ENCODE measurements at places on chromosomes 13 and 19.

DNA sequence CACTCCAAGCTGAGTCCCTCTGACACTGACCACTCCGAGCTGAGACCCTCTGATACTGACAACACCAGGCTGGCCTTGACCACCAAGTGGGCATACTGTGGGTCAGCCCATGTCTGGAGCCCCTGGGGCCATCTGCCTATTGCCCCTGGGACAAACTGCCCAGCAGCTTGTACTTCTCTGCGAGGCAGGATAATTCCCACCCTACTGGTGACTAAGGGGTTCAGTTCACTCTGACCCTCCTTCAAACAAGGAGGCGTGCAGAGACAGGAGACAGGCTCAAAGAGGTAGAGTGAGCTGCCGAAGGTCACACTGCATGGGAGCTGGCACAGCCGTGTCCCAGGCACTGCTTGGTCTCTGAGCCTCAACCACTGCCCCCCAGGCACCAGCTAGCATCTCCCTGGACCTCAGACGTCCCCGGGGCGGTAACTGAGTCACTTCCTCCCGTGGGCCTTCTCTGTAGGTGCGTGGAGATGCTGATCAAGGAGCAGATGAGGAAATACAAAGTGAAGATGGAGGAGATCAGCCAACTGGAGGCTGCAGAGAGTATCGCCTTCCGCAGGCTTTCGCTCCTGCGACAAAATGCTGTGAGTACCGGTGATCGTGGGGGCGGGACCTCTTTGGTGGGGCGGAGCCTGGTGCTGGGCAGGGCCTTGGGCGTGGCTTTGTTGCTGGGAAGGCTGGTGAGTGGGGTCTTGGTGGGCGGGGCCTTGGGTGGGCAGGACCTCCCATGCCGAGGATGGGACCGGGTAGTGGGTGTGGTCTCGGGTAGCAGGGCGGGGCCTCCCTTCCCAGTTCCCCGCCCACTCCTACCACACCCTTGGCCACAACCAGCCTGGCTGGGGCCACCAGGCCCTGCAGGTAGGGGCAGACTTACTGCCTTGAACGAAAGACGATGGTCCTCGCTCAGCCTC lies 5.8 kb upstream of the USE1 start:
- DNase-seq: peak; percentile 51

DNA sequence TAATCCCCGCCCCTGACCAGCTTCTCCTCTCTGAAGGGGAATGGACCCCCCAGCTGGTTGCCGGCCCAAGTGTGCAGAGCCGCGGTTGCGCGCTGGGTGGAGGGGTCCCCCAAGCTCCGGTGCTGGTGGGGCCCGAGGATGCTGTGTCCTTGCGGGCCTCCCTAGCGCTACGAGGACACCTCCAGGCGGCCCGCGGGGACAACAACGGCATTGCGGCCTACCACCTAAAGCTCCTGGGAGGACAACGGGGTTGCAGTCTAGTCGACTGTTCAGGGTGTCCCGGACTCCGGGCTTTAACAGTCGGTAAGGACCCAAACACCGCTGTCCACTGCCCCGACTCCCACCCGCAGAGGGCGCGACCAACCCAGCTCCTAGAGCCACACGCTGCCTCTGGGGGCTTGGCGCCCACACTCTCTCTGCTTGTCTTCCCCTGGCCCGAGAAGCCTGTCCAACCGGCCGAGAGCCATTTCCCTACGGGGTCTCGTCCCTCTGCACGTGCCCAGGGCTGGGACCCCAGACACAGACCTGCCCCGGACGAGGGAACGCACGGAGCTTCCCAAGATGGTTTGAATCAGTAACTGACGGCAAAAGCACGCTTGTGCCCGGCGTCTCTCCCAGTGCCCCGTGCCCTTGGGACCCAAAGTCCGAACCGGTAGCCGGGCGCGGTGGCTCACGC lies 927 bp upstream of the SDHAF1 start:
- no peak for DNase-seq

- DNase-seq: no peak
Measured at GRCh38 chr13:93689333-93689732, 462.7 kb downstream of the GPC6 start.

DNA sequence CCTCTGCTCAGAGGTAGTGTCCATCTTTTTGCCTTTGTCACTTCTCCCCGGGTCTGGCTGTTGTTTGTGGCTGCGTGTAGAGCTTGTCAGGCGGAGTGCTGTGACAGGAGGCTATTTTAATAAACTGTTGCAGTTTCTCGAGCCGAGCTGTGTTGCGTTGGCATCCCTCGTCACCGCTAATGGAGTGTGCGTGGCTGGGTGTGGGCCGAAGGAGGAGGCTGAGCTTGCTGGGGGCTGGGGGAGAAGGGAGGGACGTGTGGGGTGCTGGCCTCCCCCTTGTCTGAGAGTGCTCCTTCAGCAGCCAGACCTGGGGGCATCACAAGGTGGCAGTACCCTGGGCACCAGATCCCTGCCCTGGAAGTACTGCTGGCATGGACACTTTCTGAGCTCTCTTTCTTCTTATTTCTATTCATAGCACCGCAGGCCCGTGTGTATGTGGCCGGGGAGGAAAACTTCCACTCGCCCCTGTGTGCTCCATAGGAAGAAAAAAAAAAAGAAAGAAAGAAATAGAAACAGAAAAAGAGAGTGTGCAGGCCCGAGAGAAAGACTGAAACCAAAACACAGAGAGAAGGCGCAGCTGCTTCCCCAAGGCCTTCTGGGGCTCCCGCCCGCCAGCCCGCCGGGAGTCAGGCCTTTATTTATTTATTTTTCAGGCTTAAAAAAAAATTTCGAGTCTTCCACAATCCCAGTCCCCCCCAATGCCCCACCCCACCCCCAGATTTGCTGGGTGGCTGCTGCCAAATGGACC lies 27.0 kb downstream of the NFIX start:
- DNase-seq: peak; percentile 65

GRCh38 chr19:49151267-49152118 lies 3.7 kb downstream of the HRC start:
- DNase-seq: peak; percentile 23

- DNase-seq: no peak
Measured at GRCh38 chr13:113864273-113864890, 506 bp upstream of the GAS6 start.

GRCh38 chr13:108929532-108930206 lies 300.3 kb downstream of the MYO16 start:
- DNase-seq: peak; percentile 62

DNA sequence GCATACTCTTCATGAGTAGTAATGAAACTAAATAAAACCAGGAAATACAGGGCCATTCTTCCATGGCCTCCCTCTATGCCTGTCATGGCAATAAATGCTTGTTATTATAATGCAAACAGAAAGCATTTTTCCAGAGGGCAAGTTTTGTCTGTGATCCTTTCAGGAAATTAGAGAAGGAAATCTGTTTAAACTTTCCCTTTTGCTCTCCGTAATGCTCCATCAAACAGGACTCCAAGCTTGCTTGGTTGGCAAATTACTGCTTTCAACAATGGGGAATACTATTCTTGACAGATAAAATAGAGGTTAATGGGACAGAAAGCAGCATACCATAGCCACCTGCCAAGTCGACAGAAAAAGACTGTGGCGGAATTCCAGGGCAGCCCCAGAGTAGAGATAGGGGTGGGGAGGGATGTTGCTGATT lies 252.5 kb downstream of the LHFPL6 start:
- DNase-seq: no peak

- no peak for DNase-seq
Measured at GRCh38 chr13:25203127-25203740, 31.1 kb upstream of the AMER2 start.

DNA sequence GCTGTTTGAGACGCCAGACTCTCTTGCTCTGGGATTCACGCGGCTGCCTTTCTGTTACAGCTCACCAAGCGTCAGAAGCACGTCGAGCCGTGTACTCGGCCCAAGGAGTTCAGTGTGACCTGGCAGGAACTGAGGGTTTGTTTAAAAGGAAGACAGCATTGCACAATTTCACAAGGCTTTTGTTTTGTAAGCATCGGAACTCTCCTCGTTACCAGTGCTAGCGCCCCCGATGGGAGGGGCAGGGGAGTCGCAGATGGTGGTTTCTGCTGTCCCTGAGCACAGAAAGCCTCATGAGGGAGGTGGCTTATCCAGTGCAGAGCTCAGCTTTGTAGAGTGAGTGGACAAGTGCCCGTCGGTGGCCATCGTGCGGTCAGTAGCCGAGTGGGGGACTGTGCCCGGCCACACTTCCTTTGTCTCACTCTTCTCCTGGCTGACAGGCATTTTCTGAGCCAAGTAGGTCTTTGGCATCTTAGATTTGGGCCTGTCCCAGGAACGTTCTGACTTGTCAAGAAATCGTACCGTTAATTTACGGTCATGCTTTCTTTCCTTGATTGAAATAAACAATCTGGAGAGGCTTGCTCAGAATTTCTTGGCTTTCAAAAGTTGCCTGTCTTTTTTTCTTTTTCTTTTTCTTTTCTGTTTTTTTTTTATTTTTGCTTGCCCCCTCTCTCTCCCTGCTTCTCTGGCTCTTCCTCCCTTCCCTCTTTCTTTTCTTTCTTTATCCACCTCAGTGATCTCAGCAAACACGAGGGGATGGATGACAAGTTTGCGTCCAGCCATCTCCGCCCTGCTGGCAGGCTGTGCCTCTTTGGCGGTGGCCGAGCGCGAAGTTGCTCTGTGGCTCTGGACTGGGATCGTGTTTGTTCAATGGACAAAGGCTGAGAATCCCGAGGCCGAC lies 7.7 kb downstream of the KDM4B start:
- peak; percentile 99 for DNase-seq

- peak; percentile 20 for DNase-seq
Measured at GRCh38 chr19:41409288-41409687, 11.7 kb downstream of the BCKDHA start.

DNA sequence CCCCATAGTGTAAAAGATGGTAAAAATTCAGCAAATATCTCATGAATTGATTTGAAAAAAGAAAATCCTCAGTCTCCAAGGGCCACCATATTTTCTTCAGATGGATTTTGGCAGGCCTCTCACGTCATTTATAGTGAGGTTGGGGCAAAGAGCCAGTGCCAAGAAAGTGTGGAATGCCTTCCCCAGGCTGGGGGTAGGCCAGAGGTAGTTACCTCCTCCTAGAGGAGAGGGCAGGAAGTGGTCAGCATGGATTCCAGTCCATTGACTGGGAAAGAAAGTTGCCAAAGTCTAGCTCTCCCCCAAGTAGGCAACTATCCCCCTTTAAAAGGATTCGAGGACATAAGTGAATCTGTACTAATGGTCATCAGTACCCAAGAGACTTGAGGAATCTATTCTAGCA lies 68.4 kb upstream of the KCTD4 start:
- peak; percentile 51 for DNase-seq

- no peak for DNase-seq
Measured at GRCh38 chr13:23443878-23444277, 10.4 kb upstream of the SACS start.

- peak; percentile 46 for DNase-seq
Measured at GRCh38 chr13:49791315-49791710, 1.2 kb downstream of the KPNA3 start.

GRCh38 chr19:15986701-15987100 lies 37.9 kb downstream of the OR10H4 start:
- DNase-seq: no peak

DNA sequence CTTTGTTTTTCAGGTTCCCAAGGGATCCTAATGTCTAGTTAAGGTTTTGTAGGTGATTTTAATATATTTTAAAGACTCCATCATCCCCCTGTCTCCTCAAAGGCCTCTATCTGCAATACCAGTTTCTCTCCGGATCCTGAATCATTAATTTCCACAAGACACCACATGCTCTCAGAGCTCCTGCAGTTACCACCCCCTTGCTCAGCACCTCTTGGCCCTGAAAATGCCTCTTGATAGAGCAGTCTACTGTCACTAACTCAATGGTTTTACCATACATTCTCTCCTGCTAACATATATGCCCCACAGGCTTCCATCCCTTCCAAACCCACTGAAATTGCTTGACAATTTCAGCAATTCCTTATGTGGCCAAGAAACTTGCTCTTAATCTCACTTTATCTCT lies 1.9 kb upstream of the PEG3 start:
- no peak for DNase-seq

- DNase-seq: no peak
Measured at GRCh38 chr19:29089315-29089870, 123.6 kb downstream of the UQCRFS1 start.

- no peak for DNase-seq
Measured at GRCh38 chr19:35267353-35267817, 1.4 kb upstream of the USF2 start.

DNA sequence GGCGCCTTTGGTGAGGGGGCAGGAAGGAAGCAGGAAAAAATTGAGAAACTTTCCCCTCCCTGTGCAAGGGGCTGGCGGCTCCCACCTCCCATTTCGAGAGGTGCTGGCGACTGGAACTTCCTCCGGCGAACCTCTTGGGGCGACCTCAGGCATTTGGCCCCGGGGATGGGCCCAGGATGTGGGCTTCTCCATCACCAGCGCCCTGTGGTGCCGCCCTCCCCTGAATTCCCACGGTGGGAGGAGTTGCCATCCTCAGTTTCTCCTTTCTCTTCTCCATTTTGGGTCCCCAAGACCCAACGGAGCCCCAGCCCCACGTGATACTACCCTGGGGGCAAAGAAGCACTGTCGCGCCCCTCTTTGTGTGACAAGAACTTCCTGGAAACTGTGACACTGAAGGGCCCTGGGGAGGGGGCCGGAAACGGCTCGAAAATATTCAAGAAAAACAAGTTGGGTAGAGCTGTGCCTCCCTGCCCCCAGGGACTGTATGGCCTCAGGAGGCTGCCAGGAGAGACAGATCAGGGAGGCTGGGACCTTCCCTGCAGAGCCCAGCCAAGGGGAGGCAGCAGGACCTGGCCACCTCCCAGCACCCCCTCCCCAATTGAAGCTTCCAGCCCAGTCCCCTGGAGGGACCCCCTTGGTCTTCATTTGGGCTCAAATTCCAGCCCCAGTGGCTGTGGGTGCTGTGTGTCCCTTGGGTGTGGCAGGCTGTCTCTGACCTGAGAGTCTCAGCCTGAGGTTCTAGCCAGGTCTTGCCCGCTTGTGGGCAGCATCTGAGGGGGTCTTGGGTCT lies 16.2 kb upstream of the AP1M2 start:
- DNase-seq: no peak
